ENCODE measurements at places on chromosomes 7 and 10. TPM values are rescaled to one million over a fixed set of nuclear protein-coding genes. Genes with fewer than 3 reads are reported as not detected.

Gene ANKRD7
- not detected for polyA plus RNA-seq

Gene FAM25A
- polyA plus RNA-seq, result not detected

Gene MDFIC
- 1.2 TPM for polyA plus RNA-seq

Gene NET1
- 44.3 TPM for polyA plus RNA-seq

Gene SLC16A9
- polyA plus RNA-seq, result 3.4 TPM

Gene MET
- 27.7 TPM for polyA plus RNA-seq

Gene GTF2I
- 215 TPM for polyA plus RNA-seq

Gene ARMS2
- polyA plus RNA-seq, result not detected

Gene NUDT1
- 82.3 TPM for polyA plus RNA-seq

Gene BTBD16
- polyA plus RNA-seq, result 0.97 TPM

Gene FBXO24
- polyA plus RNA-seq, result 0.53 TPM

Gene RAPGEF5
- polyA plus RNA-seq, result 22.4 TPM

Gene C10orf105
- 3.3 TPM for polyA plus RNA-seq

Gene HOXA13
- polyA plus RNA-seq, result 0.54 TPM

Gene AIFM2
- polyA plus RNA-seq, result 3.9 TPM

Gene CCDC7
- polyA plus RNA-seq, result 0.93 TPM

Gene CPA2
- 0.97 TPM for polyA plus RNA-seq

Gene ADAM12
- 1.4 TPM for polyA plus RNA-seq

Gene CYP2C19
- not detected for polyA plus RNA-seq

Gene CFTR
- not detected for polyA plus RNA-seq

Gene ENTPD1
- 7.0 TPM for polyA plus RNA-seq

Gene PODXL
- polyA plus RNA-seq, result 39.8 TPM

Gene ZNF273
- 3.7 TPM for polyA plus RNA-seq

Gene OR2A5
- polyA plus RNA-seq, result not detected

Gene SPDYE1
- not detected for polyA plus RNA-seq

Gene PNLIP
- not detected for polyA plus RNA-seq

Gene ANKRD22
- not detected for polyA plus RNA-seq

Gene TDRD1
- not detected for polyA plus RNA-seq

Gene DBF4
- polyA plus RNA-seq, result 9.2 TPM

Gene TRPV6
- polyA plus RNA-seq, result not detected

Gene PTPN20
- polyA plus RNA-seq, result 0.17 TPM

Gene C10orf67
- 0.27 TPM for polyA plus RNA-seq

Gene IDI2
- polyA plus RNA-seq, result not detected

Gene GGCT
- polyA plus RNA-seq, result 49.3 TPM

Gene C7orf57
- polyA plus RNA-seq, result not detected

Gene SAP25
- 0.81 TPM for polyA plus RNA-seq

Gene CTAGE4
- polyA plus RNA-seq, result 0.12 TPM

Gene WIPF3
- polyA plus RNA-seq, result 17.6 TPM

Gene UPK3B
- polyA plus RNA-seq, result not detected

Gene NAT16
- 41.0 TPM for polyA plus RNA-seq

Gene MSMB
- not detected for polyA plus RNA-seq

Gene COL26A1
- polyA plus RNA-seq, result 3.7 TPM
